ENCODE measurements at places on chromosomes 7 and 10.
A peak's percentile ranks its signal among the peaks of the same experiment; 100 is the strongest.

DNA sequence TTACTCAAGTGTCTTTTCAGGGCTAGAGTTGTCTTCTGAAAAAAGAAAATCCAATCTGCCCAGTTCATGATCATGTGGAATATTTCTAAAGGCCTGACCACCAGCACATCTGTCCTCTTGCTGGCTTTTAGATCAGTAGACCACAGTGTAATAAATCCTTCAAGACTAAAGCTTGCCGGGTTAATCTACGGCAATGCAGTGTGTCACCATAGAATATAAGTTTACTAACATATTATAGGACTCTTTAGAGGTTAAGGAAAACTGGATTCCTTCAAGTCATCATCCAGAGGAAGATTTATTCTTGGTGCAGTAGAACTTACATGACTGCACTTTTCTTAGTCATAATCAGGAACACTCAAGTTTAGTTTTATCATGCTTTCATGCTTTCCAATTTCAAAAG, 349.5 kb downstream of the SEMA3D start:
- DNase-seq = no peak

- no peak for DNase-seq
Measured at GRCh38 chr7:136594739-136595144, 273.7 kb upstream of the CHRM2 start.

- DNase-seq = no peak
Measured at GRCh38 chr7:74617180-74617744, 40.3 kb upstream of the GTF2I start.

DNA sequence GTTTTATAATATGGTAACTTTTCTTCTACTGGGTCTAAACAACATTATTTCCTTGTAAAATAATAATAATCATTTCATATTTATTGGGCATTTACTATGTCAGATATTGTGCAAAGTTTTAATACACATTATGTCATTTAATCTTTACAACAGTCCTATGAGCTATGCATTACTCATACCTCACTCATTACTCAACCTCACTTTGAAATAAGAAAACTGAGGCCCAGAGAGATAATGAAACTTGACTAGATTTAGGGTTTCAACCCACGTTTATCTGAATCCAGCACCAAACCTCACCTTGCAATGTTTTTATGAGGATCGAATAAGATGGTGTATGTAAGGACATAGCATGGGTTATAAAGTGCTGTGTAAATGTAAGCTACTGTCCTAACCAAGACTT, 153.2 kb upstream of the SLC13A1 start:
- no peak for DNase-seq

GRCh38 chr10:125029584-125030242, 87.8 kb downstream of the ZRANB1 start:
- DNase-seq = no peak

DNA sequence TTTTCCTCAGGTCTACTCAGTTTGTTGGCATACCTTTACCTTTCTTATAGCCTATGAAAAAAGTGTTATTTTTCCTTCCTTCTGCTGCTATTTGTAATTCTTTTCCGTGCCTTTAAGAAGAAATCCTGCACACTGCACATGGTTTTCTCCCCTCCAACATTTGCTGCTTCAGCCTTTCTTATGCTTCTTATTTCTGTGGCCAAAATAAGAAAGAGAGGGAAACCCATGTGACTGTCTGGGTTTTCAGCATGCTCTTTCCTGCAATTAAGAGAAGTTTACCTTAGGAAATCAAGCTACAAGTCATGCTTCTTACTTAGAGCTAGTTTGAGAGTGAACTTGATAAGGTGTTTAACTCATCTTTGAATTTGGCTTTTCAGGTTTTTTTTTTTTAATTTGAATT, 11.0 kb downstream of the TBC1D12 start:
- no peak for DNase-seq

DNA sequence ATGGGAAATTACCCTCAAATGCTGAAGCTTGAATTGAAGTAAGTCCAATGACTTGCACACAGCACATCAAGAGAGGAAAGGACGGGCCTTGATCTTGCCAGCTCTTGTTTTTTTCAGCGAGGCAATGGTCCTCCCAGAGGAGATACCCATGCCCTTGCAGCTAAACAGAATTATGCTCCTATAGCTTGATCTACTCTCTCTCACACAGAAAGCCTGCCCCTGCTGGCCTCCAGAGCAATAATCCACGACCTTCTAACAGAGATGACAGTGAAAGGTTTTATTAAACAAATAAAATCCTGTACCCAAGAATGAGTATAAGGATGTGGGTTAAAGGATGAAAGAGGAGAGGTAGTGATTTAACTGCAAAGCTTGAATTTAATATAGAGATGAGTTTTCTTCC, 268.0 kb downstream of the ADRA2A start:
- no peak for DNase-seq

DNA sequence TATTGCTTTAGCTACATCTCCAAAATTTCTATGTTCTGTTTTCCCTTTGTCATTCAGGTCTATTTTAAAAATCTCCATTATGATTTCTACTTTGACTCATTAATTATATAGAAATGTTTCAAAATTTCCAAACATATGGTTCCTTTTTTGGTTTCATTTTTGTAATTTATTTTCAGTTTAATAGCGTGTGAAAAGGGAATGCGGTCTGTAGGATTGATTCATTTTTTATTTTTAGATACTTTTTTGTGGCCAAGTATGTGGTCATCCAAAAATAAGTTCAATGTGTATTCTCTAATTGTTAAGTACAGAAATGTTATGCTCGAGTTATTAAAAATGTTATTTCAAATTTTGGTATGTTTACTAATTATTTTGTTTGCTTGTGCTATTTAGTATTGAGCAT, 72.5 kb upstream of the ANKRD1 start:
- no peak for DNase-seq

GRCh38 chr7:150556521-150557138, 10.6 kb upstream of the GIMAP4 start:
- DNase-seq = no peak

DNA sequence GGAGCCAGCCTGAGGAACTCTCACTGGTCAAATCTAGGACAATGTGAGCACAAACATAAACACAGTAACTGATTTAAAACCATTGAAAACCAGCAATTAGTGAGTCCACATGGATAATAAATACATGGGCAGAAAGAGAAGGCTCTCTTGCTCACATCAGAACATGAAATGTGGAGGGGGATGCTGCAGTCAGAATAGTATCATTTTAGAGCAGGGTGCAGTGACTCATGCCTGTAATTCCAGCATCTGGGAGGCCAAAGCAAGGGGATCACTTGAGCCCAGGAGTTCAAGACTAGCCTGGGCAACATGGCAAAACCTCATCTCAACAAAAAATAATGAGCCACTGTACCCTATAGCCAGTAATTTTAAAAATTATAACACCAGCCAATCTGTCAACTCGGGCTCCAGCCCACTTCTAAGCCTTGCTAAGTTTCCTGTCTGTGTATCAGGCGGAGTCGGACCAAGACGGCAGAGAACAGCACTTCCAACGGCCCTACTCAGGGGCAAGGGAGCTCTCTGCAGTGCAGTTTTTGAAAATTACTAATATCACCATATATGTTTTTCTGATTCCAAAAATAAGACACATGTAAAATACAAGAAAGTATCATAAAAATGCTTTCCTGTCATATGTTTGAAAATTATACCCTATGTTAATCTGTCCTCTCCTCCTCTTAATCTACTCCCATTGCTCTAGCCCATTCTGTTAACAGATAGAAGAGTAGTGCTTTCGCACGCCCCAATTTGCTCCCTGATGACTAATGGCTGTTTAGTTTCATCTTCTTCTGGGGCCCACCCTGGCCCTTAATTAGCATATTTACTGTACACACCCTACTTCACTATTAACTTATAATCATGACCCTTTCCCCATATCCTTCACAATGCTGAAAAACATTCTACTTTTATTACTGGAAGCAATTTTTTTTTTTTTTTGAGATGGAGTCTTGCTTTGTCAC, 17.1 kb downstream of the URGCP start:
- DNase-seq = no peak

DNA sequence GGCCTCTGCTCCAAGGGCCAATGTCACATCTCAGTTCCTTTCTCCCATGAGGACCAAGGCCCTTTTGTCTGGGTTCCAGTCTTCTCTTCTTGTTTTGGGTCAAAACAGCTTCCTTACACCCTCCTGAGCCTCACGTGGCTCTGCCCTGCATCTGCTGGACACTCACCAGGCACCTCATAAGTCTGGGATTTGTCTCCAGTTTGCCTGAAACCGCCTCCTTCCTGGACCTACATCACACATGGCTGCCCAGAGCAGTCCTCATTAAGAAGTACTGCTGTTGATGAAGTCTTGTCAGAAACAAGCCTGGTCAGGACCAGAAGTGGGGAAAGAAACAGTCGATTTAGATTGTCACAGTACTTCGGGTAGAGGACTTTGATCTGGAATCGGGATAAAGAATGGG, 173.4 kb upstream of the BMPER start:
- no peak for DNase-seq

DNA sequence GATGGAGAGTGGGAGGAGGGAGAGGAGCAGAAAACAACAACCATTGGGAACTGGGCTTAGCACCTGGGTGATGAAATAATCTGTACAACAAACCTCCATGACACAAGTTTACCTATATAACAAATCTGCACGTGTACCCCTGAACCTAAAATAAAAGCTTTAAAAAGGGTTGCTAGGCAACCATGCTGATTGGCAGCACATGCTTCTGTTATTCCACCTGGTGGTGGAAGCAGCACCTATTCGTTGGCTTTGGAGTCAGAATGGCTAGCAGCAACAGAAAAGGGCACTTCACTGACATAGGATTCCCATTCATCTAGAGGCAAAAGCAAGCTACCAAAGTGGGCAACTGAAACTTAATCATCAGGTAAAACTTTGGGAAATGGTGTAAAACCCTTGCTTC, 57.1 kb downstream of the RELN start:
- no peak for DNase-seq

- no peak for DNase-seq
Measured at GRCh38 chr10:131979821-131980270, 1.9 kb downstream of the BNIP3 start.

GRCh38 chr7:20776942-20777341, 9.7 kb downstream of the SP8 start:
- DNase-seq = no peak

DNA sequence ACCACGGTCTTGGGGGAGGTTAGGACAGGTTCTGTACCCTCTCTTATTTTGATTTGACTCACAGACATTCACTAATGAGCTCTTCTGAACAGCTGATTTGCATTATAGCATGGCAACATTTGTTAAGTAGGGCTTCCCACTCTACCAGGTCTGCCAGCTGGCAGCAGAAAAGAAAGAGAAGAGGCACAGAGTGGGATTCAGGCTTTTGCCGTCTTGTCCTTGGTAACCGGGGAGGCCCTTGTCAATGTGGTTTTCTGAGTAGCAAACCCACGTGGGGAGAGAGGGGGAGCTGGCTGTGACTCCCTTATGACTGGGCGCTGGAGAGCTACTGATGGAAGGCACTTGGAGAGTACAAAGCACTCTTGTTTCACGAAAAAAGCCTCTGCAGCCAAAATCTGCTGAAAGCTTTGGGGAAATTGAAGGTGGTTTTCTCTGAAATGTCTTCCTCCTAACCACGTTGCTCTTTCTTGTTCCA, 355.3 kb upstream of the GALNT17 start:
- no peak for DNase-seq

DNA sequence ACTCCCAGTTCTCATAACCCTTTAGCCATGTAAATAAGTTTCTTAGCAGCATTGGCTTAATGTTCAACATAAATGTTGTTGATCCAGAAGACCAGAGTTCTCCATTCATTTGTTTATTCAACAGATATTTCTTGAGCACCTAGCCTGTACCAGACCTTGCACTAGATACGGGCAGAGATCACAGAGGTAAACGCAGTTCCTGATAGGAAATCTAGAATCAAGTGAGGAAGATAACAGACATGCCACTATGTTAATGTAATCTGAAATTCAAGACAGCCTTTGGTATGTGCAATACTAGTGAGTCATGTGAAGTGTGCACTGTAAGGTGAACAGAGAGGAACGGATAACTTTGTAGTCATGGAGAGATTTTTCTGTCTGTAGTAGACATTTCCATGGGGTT, 3.0 kb downstream of the BUB3 start:
- no peak for DNase-seq

GRCh38 chr10:126014309-126014708, 117.9 kb downstream of the FANK1 start:
- no peak for DNase-seq

DNA sequence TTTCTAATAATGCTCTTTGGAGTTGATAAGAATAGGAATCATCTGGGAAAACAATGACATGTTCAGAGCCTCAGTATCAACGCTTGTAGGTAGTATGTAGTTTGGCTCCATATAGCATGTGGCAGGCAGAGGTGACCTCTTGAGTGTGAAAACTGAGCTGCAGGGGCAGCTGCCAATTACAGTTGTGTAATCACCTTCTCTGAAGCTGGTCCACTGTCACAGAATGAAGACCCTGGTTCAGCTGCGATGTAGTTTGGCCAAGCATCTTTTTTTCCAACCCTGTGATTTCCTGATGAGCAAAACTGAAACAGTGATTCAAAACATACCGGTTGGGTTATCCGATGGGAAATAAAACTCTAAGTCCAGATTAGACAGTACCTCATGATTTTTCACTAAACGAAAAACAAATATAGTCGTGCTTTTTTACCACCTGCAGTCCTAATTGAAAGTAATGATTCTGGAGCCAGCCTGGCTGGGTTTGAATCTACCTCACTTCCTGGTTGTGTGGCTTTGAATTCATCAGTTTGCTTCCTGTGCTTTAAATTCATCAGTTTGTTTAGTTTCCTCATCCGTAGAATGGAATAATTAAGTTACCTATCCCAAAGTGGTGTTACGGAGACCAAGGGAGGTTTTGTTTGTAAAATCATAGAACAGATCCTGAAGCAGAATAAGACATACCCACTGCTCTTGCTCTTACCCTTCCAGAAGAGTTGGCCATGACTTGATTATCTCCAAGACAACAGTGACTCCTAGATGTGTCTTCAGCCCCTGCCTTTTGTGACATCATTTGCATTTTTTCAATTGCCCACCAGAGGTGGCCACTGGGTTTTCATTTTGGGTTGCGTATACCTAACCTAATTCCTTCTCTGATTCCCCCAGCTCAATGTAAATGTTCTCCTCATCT, 87.4 kb downstream of the CELF2 start:
- DNase-seq = no peak

- DNase-seq = no peak
Measured at GRCh38 chr10:89305766-89306433, 4.1 kb downstream of the IFIT2 start.

- peak; percentile 47 for DNase-seq
Measured at GRCh38 chr10:110426294-110427181, 71.2 kb upstream of the DUSP5 start.

- DNase-seq = no peak
Measured at GRCh38 chr10:30662814-30663213, 33.3 kb upstream of the LYZL2 start.
